ENCODE measurements at places on chromosomes 1 and 21.

- no peak for DNase-seq
These were observed 5.6 kb upstream of the EFHD2 start for GRCh38 chr1:15403962-15404580.

GRCh38 chr1:60888126-60888525, 194.2 kb upstream of the NFIA start:
- DNase-seq = no peak

- DNase-seq = no peak
These were observed 48.3 kb upstream of the RGS1 start for GRCh38 chr1:192527111-192527795.

- no peak for DNase-seq
These were observed 53.3 kb upstream of the FASLG start for GRCh38 chr1:172605641-172606040.

DNA sequence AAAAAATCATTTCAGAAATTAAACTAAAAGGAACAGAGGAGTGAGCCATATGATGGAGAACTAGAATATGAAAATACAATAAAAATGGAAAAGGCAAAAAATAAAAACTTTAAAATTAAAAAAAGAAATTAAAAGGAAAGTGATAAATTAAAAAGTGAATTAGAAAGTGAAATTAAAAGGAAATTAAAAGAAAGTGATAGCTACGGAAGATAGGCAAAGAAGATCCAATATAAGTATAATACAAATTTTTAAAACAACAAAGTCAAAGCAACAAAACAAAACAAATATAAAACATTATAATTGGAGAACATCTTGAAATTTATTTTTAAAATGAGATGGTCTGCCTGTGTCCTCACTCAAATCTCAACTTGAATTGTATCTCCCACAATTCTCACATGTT, 165.8 kb downstream of the GPATCH2 start:
- no peak for DNase-seq

DNA sequence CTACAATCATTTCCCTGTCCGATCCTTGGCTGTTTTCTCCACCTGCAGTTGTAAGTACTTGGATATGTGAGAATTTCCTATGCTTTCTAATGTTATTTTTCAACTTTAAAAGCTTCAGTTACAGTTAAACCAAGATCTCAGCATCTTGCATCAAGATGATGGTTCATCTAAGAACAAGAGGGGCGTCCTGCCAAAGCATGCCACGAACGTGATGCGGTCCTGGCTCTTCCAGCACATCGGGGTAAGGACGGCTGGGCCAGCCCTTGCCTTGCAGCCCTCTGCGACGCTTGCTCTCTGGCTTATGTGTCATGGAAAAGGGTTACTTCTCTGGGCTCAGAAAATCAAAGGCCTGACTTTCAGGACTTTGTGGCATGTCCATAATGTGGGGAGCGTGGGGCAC, 46.8 kb downstream of the PKNOX1 start:
- no peak for DNase-seq

DNA sequence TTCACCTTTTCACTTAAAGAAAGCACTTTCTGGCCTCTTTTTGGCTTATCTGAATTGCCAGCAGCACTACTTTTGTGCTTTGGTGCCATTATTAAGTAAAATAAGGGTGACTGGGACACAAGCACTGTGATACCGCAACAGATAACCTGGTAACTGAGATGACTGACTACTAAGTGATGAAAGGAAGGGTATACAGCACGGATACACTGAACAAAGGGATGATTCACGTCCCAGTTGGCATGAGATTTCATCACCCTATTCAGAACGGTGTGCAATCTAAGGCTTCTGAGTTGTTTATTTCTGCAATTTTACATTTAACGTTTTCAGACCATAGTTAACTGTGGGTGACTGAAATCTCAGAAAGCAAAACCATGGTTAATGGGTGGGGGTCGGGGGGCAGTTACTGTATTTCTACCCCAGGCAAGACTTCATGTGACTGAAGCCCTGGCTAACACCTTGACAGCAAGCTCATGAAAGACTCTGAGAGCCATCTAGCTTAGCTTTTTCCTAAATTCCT, 102.8 kb downstream of the CLIC6 start:
- DNase-seq = no peak

GRCh38 chr1:159921251-159921650, 4.1 kb downstream of the TAGLN2 start:
- DNase-seq = no peak

DNA sequence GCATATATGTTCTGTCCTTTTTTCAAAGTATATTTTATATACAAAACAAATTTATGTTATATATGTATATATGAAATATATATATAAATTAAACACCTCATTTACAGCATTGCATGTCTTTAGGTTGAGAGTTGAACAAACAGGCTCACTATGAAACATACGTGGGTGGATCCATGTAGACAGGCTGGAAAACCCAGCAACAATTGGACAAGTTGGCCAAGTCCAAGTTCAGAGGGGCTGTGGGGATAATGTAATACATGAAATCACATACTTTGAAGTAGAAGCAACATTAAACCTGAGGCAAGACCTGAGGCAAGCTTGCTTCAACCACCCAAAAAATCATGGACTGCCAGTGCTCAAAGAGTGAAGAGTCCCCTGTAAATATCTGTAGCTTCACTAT, 39.7 kb downstream of the KCNJ6 start:
- no peak for DNase-seq

DNA sequence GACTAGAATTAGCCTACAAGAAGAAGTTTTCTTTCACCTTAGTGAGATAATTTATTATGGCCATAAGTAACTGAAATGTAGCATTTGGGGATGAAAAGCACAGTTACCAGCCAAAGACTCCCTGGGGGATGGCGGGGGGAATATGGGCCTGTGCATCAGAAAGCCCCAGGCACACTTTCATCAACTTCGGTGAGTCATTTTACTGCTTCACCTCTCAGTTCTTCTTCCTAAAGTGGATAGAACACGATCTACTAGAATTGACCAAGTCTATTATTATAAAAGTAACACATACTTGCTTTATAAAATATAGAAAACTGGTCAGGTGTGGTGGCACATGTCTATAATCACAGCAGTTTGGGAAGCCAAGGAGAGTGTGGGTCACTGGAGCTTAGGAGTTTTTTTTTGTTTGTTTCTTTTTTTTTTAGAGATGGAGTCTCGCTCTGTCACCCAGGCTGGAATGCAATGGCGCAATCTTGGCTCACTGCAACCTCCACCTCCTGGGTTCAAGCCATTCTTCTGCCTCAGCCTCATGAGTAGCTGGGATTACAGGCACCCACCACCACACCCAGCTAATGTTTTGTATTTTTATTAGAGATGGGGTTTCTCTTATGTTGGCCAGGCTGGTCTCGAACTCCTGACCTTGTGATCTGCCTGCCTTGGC, 141.8 kb downstream of the ZZZ3 start:
- no peak for DNase-seq

- DNase-seq = no peak
These were observed 18.5 kb downstream of the CCN1 start for GRCh38 chr1:85599076-85599491.

- DNase-seq = no peak
These were observed 41.3 kb downstream of the TBCE start for GRCh38 chr1:235408503-235408960.

- DNase-seq = no peak
These were observed 19.5 kb downstream of the IFFO2 start for GRCh38 chr1:18936814-18937481.
